Stimulated activated CD8-positive, alpha-beta memory T cell treated with anti-CD3 and anti-CD28 coated beads, Interleukin-7, amount 100 ng/mL, for 1 hour (primary cell): ENCODE measurements at places on chromosomes 7 and 10.

DNA sequence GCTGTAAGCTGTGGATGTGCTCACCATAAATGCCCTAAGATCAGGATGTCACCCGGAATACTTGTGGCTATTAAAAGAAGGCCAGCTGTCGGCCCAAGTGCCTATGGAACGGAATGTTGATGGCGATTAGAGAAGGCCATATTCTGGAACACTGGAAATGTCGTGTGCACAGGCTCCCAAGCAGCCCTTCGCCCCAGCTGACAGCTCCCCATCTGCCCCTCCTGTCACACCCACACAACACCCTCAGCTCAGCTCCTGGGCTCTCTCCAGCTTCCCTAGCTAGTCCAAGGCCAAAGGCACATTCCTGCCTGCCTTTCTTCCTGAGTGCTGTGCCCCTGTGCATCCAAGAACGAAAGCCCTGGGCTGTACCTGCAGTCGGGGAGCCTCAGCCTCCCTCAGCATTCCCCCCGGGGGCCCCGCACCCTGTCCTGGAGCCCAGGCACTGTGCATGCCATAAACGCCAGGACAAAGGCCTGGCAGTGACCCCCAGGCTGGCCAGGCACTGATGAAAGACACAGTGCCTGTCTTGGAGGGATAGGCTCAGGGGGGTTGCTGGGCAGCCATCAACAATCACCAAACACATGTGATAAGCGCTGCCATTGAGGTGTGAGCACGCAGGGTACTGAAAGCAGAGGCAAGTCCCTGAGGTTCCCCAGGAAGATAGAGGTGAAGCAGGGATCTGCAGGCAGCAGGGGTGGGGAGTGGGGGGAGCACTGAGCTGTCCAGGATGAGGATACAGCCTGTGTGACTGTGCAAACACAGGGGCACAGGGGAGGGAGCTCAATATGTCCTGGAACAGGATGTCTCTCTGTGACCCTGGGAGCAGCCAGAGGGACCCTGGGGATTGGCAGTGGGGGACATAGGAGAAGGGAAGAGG lies 3.7 kb upstream of the LDB3 start:
- no peak for DNase-seq

GRCh38 chr10:74249865-74250264 lies 98.8 kb downstream of the ADK start:
- no peak for DNase-seq

DNA sequence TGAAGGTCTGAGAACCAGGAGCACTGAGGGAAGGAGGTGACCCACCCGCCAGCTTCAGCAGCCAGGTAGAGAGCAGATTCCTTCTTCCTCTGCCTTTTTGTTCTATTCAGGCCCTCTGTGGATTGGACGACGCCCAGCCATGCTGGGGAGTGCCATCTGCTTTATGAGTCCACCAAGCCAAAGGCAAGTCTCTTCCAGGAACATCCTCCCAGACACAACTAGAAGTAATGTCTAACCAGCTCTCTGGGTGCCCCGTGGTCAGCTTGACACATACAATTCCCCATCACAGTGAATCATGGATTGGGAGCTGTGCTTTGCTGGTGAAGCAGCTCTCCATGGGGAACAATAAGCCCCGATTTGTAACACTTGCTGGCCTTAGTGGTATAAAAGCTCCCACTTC lies 125.2 kb downstream of the CCDC3 start:
- DNase-seq: no peak

DNA sequence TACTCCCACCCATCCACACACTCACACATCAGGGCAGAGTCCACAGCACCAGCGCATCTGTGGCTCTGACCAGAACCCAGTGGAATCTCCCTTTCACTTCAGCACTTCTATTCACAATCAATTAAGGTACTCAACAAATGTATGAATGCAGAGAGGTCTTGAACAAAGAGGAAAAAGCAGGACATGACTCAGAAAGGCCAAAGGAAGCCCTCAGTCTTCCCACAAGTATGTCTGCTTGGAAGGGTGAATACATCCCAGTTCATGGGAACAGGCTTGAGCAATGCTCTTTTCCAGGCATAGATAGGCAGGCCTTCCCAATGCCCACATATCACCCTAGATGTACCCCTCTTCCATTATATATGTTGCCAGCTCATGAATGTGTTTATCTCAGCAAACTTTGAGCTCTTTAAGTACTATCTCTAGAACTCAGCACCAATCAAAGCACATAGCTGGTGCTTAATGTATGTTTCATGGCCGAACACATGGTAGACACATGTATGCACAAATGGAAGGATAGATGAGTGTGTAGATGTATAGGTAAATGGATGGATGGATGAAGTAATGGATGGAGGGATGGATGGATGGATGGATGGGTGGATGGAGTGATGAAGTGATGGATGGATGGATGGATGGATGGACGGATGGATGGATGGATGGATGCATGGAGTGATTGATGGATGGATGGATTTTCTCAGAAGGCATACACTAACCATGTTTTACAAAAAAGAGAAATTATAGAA lies 507.6 kb downstream of the GRID1 start:
- no peak for DNase-seq

DNA sequence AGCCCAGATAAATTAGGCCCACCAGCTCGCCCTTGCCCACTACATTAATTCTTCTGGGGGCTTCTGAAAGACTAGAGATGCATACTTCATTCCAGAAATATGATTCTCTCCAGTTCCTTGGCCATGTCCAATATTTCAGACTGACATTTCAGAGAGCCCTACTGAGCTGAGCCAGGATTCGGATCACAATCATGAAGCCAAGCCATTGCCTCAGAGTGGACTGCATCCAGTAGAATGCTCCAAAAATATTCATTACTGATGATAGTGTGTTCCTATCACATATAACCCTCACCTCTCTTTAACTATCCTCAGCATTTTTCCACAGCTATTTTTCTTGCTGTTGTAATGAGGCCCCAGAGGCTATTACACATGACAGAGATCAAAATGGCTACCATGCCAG lies 38.7 kb downstream of the ARMH3 start:
- no peak for DNase-seq

DNA sequence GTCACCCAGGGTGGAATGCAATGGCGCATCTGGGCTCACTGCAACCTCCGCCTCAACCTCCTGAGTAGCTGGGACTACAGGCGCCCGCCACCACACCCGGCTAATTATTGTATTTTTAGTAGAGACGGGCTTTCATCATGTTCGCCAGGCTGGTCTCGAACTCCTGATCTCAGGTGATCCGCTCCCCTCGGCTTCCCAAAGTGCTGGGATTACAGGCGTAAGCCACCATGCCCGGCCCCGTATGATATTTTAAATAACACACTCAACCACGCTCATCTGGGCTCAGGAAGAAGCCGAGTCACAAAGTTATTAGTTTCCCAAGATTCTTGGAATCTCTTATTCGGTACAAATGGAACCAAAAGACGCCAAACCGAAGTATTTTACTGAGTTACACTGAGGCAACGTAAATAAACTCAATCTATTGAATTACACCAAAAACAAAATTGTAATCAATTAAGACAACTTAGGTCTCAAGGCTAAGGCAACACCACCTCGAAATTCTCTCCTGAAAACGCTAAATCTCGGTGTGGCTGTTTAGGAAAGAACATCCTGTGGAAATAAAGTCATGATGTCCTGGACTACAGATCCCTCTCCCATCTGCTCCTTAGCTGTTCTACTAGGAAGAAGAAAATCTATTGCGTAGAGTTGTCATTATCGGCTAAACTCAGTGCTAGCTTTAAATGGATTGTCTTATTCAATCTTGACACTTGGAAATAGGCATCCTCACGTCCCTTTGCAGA lies 910 bp downstream of the ARHGAP19 start:
- DNase-seq: no peak

DNA sequence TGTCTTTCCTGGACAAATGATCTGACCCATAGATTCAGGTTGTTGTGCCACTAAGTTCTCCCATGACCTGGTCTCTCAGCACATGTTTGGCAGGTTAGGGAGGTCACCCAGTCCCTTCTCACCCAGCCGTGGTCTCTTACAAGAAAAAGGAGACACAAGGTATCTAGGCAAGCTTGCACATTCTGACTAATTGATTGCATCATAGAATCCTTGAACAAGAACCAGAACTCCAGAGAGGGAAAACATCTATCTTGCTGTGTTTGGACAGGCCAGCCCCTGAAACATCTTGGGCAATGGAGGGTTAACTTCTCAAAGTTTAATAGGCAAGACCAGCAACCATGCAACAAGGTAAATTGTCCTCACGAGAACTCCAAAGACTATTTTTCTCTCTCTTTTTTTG lies 8.5 kb upstream of the HK1 start:
- no peak for DNase-seq

DNA sequence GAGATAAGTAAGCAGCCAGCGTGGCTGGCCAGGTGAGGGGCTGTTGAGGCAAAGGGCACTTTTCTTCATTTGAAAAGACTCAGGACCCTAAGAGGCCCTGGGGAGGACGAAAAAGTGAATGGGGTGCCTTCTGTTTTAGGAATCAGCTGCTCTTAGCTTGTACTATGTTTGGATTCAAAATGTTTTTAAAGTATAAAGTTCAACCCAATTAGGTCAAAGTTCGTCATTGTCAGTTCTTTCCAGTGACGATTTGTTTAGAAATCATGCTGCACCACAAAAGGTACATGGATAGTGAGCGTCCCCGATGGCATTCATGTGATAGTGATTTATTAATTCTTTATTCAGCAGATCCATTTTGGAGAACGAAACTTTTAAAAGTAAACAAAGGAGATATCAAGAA lies 338.2 kb downstream of the SDK1 start:
- no peak for DNase-seq

DNA sequence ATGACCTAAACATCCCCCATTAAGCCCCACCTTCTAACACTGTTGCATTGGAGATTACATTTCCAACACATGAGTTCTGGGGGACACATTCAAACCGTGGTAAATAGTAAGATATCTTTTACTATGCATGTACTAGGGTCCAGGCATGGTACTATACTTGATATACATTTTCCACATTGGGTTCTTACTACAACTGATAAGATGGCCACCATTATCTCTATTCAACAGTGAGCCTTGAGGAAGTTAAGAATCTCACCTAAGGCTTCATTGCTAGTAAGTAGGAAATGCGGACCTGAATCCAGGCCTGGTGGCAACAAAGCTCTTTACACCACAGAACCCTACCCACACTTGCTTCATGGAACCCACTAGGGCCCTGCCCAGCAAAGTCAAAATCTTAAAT lies 5.7 kb downstream of the PANK1 start:
- no peak for DNase-seq

GRCh38 chr7:91837397-91838070 lies 43.0 kb downstream of the MTERF1 start:
- DNase-seq: no peak

DNA sequence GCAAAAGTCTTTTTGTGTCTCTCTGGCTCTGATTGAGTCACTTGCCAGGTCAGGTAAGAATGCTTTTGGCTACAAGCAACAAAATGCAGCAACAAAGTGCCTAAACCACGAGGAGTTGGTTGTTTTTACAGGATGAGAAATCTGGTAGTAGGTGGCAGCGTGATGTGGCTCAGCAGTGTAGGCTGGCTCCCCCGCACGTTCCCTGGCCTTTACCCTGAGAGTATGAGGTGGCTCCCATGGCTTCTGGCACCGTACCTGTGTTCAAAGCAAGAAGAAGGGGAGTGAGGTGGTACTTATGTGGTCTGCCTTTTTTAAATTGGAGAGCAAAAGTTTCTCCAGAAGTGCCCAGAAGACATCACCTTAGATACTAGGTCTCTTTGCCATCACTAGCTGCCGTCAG lies 11.7 kb downstream of the PRKRIP1 start:
- no peak for DNase-seq

DNA sequence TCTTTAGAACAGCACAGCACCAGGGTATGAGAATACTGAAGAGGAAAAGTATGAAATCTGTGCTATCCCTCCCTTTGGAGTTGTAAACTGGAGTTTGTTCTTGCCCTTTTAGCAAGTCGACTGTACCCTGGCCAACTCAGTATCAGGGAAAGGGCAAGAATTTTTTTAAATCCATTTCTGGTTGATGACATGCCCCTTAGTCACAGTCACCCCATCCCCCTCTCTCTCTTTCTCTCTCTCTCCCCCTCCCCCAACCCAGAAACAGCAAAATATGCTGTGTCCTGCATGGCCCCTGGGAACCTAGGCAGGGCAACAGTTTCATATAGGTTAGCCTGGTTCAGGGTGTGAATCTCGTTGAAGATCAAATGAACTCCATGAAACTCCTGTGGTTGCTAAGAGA lies 177.7 kb upstream of the ADO start:
- no peak for DNase-seq

- DNase-seq: no peak
These were observed 491.9 kb upstream of the PFKP start for GRCh38 chr10:2575460-2575859.

DNA sequence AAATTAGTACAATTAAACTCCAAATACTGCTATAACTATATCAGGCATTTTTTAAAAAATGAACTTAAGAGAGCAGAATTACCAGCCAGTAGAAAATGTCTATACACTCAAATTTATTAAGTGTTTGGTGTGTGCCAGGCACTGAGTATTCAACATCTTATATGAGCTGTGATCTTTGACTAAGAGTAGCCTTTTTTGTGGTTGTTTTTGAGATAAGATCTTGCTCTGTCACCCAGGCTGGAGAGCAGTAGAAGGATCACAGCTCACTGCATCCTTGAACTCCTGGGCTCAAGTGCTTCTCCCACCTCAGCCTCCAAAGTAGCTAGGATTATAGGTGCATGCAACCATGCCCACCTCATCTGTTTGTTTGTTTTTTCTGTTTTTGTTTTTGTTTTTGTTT lies 102.5 kb upstream of the CELF2 start:
- no peak for DNase-seq
